Fibroblast of skin of abdomen (primary cell): ENCODE measurements at places on chromosomes 11 and 22.
A peak's percentile ranks its signal among the peaks of the same experiment; 100 is the strongest.

- no peak for DNase-seq
Observed at GRCh38 chr11:37830529-37830928, 1232.5 kb upstream of the RAG2 start.

GRCh38 chr11:124670732-124671131, 2.8 kb downstream of the SIAE start:
- peak; percentile 9 for DNase-seq

GRCh38 chr11:131504199-131504949, 134.0 kb downstream of the NTM start:
- DNase-seq: peak; percentile 42

GRCh38 chr11:116837231-116838091, at the start of gene APOA1:
TSS of gene APOA1 (minus strand) at chr11:116837622. CDS start at chr11:116837387, 235 bp downstream.
- peak; percentile 26 for DNase-seq

DNA sequence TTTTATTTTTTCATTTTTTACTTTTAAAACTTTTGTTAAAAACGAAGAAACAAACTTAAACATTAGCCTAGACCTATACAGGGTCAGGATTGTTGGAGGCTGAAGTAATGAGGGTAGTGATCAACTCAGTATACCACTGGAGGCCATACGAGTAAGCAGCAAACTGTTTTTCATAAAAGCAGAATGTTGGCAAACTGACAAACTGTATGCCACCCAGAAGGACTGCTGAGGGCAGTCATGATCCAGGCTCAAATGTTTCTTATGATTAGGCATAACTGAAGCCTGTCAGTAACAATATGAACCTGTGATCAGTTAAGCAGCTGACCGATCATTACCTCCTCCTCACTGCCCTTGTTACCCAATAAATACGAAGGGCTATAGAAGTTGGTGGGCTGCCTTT, 10.2 kb upstream of the SC5D start:
- DNase-seq: no peak

- no peak for DNase-seq
Observed at GRCh38 chr11:132840191-132840590, 692.1 kb downstream of the OPCML start.

DNA sequence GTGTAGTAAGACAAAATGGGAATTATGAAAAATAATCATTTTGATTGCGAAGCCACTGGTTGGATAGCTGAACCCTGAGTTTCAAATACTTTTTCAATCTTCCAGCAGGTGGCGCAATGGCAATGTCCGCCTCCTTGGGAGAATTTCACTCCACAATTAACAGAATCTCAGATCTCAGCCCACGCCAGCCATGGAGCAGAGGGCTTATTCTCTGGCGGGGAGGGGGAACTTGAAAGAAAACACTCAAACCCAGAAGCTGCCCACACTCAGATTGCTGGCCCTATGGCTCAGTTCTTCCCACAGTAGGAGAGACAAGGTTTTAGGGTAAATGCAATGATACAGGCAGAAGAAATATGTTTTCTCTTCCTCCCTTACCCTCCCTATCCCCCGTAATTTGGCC, 38.7 kb upstream of the RCN1 start:
- peak; percentile 56 for DNase-seq

DNA sequence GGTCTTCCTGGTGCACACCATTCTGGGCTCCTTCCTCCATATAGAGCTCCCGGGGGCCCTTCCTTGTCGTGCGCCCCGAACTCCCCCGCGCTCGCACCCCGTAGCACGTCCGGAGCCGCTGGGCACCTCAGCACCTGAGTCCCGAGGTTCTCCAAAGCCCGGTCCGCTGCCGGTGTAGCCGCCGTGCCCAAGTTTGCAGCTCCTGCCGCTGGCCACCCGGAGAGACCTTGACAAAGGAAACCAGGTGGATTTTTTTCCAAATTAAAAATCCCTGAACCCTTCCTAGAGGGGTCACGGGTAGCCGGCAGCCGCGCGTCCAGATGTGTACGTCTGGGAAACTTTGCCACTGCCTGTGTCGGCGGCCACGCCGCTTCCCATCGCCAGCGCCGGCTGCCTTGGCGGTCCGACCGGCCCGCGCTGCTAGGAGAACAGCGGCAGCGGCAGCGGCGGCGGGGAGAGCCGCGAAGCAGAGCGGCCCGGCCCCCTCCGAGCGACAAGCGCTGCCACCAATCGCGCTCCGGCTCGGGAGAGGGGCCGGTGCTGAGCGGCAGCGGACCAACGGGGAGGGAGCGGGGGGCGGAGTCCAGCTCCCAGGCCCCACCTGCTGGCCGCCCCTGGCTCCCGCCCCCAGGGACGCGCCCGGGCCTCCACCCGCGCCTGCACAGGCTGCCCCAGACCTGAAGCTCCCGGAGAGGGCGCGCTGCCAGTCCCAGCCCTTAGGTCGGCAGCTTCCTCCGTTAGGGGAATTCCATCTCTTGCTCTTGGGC, at the start of gene GALNT18:
Gene GALNT18, minus strand, starts transcription at position 433 of the 767 bp plus-strand sequence.
- peak; percentile 93 for DNase-seq

DNA sequence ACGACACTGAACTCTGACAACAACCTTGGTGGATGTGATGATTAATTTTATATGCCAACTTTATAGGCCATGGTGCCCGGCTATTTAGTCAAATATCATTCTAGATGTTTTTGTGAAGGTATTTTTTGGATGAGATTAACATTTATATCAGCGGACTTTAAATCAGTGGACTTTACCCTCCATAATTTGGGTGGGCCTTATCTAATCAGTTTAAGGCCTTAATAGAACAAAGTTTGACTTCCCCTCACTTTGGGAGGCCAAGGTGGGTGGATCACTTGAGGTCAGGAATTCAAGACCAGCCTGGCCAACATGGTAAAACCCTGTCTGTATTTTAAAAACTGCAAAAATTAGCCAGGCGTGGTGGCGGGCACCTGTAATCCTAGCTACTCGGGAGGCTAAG, 4.0 kb downstream of the PRCP start:
- DNase-seq: no peak

GRCh38 chr11:19602891-19603290, 109.7 kb upstream of the NAV2 start:
- no peak for DNase-seq
